Pulmonary artery endothelial cell (primary cell): ENCODE measurements at places on chromosomes 11 and 22. TPM values are rescaled to one million over a fixed set of nuclear protein-coding genes. Genes with fewer than 3 reads are reported as not detected.

SERGEF gene
- total RNA-seq: 19.9 and 23.3 TPM in 2 replicates

TSGA10IP gene
- total RNA-seq: not detected in 2 replicates

CHORDC1 gene
- total RNA-seq: 22.7 and 93.3 TPM in 2 replicates

MIOX gene
- total RNA-seq: not detected in 2 replicates

LRRC10B gene
- total RNA-seq: not detected in 2 replicates

AMPD3 gene
- total RNA-seq: 0.66 and 3.4 TPM in 2 replicates

SCN4B gene
- 0.13 and 0.21 TPM in 2 replicates for total RNA-seq

ARSA gene
- 11.2 and 13.1 TPM in 2 replicates for total RNA-seq

CLCF1 gene
- total RNA-seq: 1.6 and 2.2 TPM in 2 replicates

SCGB2A2 gene
- not detected in 2 replicates for total RNA-seq

GRCh38 chr11:46991391-46991790, 54.8 kb downstream of the CSTPP1 start:
- no peak for DNase-seq

GRCh38 chr11:80280737-80281136, 839.9 kb upstream of the TENM4 start:
- no peak for DNase-seq

DNA sequence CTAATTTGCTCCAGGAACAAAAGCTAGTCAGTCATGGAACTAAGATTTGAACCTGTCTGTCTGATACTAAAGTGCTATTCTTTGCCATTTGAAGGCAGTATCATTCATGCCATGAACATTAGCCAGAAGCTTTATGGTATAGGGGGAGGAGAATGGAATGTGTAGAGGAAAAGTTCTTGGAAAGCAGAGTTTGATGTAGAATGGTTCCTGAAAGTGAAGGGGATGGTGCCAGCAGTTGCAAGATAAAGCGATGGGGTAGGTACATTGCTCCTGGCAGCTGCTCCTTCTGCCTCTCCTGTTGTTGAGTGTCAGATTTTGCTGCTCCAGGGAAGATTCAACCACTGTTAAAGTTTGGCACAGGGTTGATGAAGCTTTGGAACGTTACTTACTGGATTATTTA, 53.4 kb downstream of the ARHGAP42 start:
- DNase-seq: no peak

DNA sequence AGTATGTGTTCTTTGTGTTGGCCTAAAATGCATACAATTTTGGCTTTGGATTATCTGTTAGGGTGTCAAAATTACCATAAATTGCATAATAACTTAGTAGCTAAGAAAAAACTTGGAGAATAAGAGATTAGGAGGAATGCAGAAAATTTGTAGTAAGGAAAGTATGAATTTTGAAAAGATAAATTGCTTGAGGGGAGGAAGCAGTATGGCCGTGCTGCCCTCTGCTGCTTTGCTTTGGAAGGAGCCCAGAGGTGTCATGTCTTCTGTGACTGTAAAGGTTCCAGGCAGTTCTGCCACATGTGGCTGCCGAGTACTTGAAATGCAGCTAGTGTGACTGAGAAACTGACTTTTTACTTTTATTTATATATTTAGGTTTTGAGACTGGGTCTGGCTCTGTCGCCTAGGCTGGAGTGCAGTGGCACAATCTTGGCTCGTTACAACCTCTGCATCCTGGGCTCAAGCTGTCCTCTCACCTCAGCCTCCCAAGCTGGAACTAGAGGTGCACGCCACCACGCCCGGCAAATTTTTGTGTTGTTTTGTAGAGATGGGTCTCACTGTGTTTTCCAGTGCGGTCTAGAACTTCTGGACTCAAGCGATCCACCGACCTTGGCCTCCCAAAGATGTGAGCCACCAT, 1.8 kb downstream of the ADSL start:
- DNase-seq: no peak

- no peak for DNase-seq
These were observed 28.0 kb downstream of the ADA2 start for GRCh38 chr22:17191163-17191784.

GRCh38 chr11:110424775-110425444, 4.8 kb upstream of the FDX1 start:
- DNase-seq: no peak

DNA sequence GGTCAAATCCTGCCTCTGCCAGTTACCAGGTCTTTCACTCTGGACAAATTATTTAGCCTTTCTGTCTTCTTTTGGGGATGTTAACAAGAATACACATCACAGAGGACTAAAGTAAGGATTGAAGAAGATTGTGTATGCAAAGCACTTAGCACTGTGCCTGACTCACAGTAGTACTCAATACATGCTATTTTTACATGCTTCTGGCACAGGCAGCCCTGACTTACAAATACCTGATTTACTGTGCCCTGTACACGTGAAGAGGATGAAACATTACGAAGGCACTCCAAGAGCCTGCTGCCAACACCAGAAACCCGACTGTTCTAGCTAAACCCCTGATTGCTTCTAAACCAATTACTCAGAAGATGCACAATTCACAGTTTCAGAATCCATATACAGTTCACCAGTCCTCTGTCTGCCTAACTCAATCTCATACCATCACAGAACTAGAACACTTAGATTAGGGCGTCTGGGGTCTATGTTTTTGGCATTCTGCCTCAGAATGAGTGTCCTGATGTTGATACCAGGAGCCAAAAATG, 300.9 kb upstream of the DDI1 start:
- no peak for DNase-seq

- no peak for DNase-seq
These were observed 1389.8 kb downstream of the TBC1D22A start for GRCh38 chr22:48152164-48152775.

- DNase-seq: no peak
These were observed 156.4 kb upstream of the NARS2 start for GRCh38 chr11:78731027-78731426.

- DNase-seq: no peak
These were observed at the start of gene FERMT3 for GRCh38 chr11:64206457-64207255. TSS of gene FERMT3 (plus strand) at chr11:64206721. CDS start at chr11:64207365, 644 bp downstream.

- no peak for DNase-seq
These were observed 21.4 kb downstream of the MN1 start for GRCh38 chr22:27780161-27780575.

DNA sequence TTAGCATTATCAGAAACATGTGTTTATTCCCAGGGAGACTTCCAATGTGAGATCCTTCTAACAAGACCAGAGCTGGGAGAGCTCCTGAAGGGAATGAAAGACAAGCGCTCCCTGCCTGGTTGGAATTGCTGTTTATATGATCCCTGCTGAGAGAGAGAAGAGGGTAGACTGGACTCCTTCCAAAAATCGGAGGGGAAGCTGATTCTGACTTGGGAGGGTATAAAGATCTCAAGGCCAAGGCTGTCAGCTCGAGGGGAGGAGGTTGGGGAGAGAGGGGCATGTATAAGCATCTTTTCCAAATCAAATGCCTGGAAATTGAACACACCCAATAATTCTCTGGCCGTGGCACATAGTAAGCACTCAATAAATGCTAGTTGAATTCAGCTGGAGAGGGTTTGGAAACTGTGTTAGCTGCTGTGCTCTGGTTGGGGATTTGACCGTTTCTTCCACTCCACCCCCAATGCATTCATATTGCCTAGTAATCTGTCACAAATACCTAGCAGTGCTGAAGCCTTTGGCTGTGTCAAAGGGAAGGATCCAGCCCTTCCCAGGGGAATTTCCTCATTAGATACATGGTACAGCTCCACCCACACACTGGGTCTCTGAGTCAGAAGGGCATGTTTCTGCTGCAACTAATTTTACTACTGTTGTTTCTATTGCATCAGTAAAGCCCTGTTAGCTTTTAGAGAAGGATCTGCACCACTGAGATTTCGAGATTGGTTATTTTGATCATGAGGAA, 61.5 kb downstream of the CACNG2 start:
- DNase-seq: no peak

DNA sequence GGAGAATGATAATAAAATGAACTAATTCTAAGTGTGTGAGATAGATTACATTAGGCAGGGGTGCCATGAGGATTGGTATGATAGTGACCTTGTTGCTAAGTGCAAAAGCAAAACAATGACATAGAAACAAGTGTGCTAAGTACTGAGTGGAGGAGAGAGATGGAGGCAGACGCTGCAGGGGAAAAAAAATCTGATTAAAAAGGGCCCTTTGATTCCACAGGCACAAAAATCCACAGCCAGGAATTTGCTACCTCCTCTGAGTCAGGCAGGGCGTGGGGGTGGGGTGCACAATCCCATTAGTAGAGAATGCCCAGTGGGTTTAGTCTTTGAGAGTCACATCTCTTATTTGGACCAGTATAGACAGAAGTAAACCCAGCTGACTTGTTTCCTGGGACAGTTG, at the start of gene CNTF:
TSS of gene CNTF (plus strand) at position 322 of the 400 bp plus-strand sequence. CDS start 88 bp downstream, outside the sequence.
- no peak for DNase-seq

DNA sequence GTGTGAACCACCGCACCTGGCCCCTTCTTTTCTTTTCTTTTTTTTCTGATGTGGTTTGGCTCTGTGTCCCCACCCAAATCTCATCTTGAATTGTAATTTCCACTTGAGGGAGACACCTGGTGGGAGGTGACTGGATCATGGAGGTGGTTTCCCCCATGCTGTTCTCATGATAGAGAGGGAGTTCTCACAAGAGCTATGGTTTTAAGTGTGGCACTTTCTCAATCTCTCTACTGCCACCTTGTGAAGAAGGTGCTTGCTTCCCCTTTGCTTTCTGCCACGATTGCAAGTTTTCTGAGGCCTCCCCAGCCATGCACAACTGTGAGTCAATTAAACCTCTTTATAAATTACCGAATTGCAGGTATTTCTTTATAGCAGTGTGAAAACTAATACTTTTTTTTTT, 4.9 kb upstream of the TCN2 start:
- no peak for DNase-seq

DNA sequence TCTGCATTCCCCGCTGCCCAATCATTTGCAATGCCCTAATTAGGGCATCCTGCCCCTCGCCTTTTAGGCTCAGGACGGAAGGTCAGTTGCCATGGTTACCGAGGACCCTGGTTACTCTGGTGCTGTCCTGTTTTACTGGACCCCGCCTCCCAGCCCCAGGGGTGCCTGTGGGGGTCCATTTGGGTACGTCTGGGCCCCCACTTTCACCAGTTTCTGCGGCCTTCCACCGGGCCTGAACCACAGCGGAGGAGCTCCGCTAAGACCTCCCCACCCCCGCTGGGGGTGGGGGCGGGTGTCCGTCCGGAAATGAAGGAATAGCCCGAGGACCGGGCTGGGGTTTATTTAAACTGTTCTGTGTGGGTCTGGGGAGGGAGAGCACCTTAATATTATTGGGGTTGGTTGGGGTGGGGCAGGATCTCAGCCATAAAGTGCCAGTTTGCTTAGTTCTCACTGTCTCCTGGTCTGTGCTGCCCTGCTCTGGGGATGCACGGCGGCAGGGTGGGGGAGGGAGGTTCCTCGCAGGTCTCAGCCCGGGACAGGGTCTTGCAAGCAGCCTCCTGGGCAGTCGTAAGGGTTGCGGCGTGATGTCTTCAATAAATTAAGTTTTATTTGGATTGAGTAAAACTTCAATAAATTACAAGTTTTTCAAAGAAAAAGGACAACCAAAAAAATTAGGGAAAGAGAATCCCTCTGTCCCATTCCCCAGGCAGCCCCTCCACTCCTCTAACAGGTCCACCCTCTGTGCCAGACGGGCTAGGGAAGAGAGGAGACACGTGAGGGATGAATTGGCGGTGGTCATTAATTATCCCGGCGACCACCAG, 5.3 kb downstream of the PHOX2A start:
- no peak for DNase-seq

DNA sequence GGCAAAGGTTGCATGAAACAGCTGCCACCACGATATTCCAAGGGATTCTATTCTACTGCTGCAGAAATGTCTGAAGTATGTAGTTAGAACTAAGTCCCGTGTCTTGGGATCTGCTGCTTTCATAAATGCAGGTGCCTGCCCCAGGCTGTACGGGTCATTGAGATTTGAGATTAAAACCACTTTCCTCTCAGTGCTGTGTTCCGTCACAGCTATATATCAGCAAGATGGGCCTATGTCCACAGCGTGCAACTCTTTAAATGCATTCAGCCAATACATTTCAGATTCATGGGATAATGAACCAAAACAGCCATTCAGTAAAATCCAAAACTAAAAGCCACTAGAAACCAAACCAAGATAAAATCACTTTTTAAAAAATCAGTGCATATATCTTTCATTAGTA, 107.3 kb upstream of the LUZP2 start:
- no peak for DNase-seq

DNA sequence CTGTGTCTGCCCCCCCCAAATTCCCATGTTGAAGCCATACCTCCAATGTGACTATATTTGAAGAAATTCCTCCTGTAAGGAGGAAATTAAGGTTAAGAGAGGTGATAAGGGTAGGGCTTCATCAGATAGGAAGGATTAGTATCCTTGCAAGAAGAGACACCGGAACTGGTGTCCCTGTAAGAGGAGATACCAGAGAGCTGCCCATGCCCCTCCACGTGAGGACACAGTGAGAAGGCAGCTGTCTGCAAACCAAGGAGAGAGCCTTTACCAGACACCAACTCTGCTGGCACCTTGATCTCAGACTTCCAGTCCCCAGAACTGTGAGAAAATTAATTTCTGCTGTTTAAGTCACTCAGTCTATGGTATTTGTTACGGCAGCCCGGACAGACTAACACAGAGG, 109.3 kb downstream of the ARFGAP2 start:
- DNase-seq: no peak

DNA sequence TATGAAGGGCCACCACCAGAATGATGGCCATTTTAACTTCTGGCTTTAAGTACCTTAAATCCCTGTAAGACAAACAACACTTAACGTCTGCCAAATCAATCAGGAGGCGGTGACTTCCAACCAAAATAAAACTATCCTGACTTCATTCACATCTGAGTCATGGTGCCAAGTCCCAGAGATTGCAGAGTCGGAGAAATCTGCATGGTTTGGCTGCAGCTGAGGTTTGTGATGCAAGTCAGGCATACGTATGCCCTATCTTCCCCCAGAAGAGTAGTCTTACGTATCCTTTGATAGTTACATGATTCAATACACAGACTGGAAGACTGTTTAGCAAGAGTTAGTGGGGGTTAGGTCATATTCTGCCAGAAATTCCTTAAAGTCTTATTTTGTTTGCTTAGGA, 1.7 kb upstream of the GAB2 start:
- DNase-seq: peak; percentile 72
